ENCODE measurements at places on chromosomes 6 and 20.

GRCh38 chr6:123812621-123813020, 9.0 kb downstream of the NKAIN2 start:
- DNase-seq: no peak

DNA sequence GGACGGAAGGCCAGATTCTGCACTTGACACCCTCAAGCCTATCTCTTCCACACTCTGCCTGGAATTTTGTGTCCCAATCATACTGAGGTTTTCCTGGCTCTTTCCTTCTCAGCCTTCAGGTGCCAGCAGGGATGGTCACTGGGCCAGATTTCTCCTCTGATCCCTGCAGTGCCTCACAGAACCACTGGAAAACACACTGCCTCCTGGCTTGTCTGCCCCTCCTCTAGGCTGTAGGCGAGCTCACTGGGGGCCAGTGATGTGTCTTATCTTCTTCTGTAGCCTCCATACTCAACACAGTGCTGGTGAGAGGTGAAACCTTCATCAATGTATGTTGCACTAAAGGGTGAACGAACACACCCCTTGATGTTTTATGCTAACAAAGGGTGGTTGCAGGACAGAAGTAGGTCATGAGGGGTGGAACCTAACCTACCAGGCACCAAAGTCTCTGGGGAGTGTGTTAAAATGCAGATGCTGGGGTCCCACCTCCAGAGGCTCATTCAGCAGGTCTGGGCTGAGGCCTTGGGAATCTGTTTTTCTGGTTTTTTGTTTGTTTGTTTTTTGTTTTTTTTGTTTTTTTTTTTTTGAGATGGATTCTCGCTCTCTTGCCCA, 80.3 kb downstream of the CDH26 start:
- no peak for DNase-seq

DNA sequence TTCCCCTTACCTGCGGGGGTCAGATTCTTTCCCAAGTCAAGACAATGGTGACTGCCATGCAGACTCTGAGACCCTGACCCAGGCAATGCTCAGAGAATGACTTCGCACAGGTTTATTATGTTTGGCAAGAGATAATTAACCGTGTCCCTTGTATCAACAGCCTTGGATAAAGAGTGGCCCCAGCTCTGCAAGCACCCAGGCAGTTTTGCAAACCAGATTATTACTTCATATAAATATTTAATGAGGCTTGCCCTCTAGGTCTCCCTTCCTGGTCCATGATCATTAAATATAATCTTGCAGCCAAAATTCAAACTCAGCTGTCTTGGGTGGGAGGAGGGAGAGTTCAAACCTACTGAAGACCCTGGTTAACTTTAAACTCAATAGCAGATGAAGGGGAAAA, 156.5 kb downstream of the ANKRD60 start:
- DNase-seq: no peak

- peak; percentile 52 for DNase-seq
Measured at GRCh38 chr6:75855052-75855451, 106.0 kb downstream of the MYO6 start.

- no peak for DNase-seq
Measured at GRCh38 chr6:68760941-68761676, 126.0 kb downstream of the ADGRB3 start.

DNA sequence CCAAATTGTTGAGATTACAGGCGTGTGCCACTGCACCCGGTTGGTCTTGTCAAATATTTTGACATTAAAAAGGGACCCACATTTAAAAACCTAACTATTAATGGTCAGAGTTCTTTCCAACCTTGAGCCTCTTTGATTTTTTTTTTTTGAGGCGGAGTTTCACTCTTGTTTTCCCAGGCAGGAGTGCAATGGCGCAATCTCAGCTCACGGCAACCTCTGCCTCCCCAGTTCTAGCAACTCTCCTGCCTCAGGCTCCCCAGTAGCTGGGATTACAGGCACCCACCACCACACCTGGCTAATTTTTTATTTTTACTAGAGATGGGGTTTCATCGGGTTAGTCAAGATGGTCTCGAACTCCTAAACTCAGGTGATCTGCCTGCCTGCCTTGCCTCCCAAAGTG, 31.3 kb downstream of the CTNNBL1 start:
- DNase-seq: no peak

GRCh38 chr6:221531-222349, 70.5 kb upstream of the DUSP22 start:
- DNase-seq: no peak

DNA sequence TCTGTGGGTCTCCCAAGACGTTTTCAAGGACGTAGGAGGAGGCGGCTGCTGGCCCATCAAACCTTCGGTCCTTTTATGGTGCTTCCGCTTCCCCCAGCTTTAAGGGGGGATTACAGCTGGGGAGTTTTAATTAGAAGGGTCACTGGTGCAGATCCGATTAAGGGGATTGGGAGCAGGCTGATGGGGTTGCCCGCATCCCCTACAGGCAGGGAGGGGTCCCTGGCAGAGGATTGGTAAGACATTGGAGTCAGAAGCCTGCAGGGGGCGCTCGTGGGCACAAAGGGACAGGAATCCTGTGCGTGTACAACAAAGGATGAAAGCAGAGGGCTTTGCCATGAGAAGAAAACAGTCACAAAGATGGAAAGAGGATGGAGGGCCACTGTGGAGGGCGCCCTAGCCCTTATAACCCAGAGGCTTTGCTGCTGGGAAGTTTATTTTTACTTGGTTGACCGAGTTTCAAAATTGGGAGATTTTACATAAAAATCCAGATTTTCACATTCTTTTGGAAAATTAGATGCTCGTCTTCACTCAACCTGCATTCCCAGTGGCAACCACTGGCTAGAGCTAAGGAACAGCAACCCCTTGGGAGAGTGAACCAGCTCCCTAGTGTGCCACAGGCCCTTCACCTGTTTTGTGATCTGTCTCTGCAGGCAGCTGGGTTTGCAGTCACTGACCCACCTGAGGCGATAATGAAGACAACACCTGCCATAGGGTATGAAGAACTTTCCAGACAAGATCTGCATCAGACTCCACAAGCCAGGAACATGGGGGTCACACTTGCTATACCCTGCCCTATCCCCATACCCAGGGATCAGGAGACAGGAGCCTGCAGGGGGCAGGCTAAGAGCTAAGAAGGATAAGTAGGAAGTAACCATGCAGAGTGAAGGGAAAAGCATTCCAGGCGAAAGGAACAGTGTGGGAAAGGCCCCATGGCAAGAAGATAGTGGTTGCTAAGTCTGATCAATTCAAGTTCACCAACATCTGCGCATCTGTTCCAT, 97.7 kb downstream of the KCNB1 start:
- DNase-seq: peak; percentile 85

GRCh38 chr20:25293507-25293906, 45.6 kb downstream of the PYGB start:
- DNase-seq: no peak

- no peak for DNase-seq
Measured at GRCh38 chr6:111184827-111185532, 97.7 kb downstream of the SLC16A10 start.

- DNase-seq: no peak
Measured at GRCh38 chr6:19270616-19271015, 566.6 kb upstream of the ID4 start.
